ENCODE measurements at places on chromosomes 11 and 22. TPM values are rescaled to one million over a fixed set of nuclear protein-coding genes. Genes with fewer than 3 reads are reported as not detected.

HOATZ gene
- total RNA-seq, result not detected

FAM83F gene
- total RNA-seq, result 0.11 TPM

EIF3M gene
- 315 TPM for total RNA-seq

RASSF10 gene
- total RNA-seq, result not detected

NXPE1 gene
- not detected for total RNA-seq

CLMP gene
- 0.05 TPM for total RNA-seq

TBX10 gene
- total RNA-seq, result not detected

RIC3 gene
- total RNA-seq, result 2.3 TPM

CACNA1I gene
- 0.09 TPM for total RNA-seq

EHF gene
- total RNA-seq, result not detected

GUCY1A2 gene
- total RNA-seq, result not detected

- DNase-seq, result no peak
Measured at GRCh38 chr11:23684701-23685100, 812.2 kb upstream of the LUZP2 start.

GRCh38 chr11:120457996-120458395 is 53.6 kb upstream of the GRIK4 start:
- DNase-seq, result no peak

GRCh38 chr11:17921659-17922415 is 91.0 kb downstream of the SERGEF start:
- DNase-seq, result no peak

DNA sequence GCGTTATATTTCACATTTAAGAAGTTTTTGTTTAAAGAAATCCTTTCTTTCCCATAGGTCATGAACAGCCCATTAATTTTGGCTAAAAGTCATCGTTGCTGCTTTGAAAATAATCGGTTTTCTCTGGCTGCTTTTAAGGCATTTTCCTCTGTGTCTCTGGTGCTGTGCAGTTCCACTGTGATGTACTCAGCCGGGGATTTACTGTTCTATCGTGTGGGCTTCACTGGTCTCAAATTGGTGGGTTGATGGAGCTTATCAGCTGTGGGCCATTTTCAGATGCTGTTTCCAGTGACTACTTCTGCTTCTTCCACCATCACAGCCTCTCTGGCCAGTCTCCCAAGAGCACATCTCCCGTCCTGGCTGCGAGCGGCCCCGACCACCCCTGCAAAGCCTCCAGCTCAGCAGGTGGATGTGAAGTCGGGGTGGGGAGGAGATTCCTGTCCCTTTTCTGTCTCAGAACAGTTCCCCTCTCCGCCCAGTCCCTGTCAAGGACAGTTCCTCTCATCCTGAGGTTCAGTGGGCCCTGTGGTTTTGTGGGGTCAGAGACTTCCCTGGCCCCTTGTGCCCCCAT is 20.3 kb downstream of the IFITM10 start:
- no peak for DNase-seq

DNA sequence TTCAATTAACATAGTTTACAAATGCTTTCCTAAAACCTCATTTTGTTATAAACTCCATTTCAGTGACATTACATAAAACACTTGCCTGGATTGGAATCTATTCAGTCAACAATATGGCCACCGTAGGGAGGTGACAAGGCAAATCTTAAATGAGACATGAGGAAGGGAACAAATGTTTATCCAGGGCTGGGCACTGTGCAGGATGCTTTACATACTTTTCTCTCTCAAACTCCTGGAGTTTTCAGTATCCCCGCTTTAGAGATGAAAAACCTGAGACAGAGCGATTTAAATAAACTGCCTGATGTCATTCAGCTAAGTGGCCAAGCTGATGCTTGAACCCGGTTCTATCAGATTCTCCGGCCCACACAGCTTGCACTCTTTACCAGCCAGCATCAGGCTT is 259.9 kb downstream of the CADM1 start:
- DNase-seq, result no peak

GRCh38 chr22:23152238-23153114 is 7.2 kb downstream of the RAB36 start:
- DNase-seq, result no peak

- DNase-seq, result no peak
Measured at GRCh38 chr11:76753449-76753848, 29.7 kb upstream of the TSKU start.

DNA sequence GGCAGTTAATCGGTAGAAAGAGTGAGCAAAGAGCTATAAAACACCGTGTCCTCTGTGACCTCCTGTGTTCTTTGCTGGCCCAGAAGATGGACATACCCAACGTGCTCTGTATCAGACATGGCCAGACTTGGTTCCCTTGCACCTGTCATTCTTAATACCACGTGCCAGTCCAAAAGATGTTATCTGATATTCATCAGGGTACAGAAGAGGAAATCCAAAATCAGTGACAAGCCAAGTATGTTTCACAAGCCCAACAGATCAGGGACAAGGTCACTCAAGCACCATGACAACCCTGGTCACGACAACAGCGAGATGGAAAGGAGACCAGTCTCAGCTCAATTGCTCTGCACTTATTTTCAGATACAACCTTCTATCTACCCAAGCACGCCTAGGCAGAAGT is 3.4 kb downstream of the LRP4 start:
- DNase-seq, result no peak

DNA sequence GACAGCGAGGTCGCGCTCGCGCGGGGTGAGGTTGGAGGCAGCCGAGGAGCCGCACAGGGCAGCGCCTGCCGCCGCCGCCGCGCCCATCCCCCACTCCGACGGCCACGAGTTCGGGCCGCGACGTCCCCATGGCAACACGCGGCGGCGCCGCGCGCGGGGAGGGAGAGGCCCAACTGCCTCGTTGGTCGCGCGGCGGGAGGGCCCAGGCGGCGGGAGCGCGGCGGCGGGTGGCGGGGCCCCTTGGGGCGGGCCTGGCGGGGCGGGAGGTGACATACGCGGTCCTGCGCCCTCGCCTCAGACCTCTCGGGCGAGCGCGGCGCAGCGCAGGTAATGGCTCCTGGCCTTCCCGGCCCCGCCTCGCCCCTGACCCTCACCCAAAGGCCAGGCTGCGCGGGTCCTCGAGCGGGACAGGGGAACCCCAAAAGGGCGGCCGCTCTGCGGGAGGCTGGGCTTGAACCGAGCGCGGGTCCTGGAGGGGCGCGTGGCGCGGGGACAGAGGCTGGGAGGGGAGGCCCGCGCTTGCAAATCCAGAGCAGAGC is at the start of gene DEUP1:
Gene DEUP1 (plus strand): TSS at position 297 of the 539 bp plus-strand sequence. CDS start 1,518 bp downstream, outside the sequence.
- DNase-seq, result no peak

DNA sequence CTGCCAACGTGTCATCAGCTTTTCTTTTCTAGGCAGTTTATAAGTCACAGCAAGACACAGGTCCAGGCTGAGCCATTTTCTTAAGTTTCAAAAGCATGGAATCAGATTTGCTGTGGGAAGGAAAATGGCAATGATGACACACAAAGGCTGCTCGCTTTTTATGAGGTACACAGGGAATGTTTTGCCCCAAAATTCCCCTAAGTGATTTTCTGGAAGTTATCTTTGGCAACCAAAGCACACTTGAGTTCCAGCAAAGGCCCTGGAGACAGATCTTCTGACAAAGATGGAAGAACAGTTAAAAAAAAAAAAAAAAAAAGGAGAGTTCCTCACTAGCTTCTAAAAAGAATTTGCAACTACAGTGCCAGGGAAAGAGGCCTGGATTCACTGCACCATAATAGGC is 260.8 kb downstream of the LARGE1 start:
- no peak for DNase-seq

DNA sequence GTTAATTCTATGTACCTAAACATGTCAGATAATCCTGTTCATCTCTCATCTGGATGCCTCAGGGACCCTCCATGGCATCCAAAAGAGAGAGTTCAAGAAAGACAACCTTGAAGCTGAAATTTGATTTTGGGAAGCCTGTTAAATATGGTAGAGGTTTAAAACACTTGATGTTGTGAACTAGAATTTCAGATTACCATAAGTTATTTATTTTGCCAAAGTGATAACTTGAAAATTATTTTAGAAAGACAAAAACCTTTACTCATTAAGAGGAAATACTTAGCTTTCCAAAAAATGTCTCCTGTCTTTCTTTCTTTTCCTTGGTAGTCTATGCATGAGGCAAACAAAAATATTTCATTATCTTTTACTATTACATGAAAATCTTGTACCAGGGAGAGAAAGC is 714.0 kb downstream of the NTM start:
- DNase-seq, result no peak

GRCh38 chr11:95413761-95414160 is 182.8 kb upstream of the SESN3 start:
- no peak for DNase-seq

DNA sequence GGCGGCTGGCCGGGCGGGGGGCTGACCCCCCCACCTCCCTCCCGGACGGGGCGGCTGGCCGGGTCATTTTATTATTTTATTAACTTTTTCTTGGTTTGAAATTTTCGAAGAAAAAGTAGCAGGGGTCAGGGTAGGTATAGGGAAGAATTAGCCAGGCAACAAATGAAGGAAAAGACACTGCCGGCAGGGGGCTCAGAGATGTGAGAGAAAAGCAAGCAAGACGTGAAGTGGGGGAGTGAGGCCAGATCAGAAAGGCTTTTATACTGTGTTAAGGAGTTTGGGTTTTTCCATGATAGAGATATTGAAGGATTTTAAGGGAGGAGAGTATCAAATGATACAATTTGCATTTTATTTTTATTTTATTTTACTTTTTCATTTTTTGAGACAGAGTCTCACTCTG is 19.0 kb downstream of the RNF214 start:
- no peak for DNase-seq
